Stimulated activated CD8-positive, alpha-beta memory T cell treated with anti-CD3 and anti-CD28 coated beads, Interleukin-15, amount 100 ng/mL, for 1 hour (primary cell): ENCODE measurements at places on chromosomes 4 and X.

DNA sequence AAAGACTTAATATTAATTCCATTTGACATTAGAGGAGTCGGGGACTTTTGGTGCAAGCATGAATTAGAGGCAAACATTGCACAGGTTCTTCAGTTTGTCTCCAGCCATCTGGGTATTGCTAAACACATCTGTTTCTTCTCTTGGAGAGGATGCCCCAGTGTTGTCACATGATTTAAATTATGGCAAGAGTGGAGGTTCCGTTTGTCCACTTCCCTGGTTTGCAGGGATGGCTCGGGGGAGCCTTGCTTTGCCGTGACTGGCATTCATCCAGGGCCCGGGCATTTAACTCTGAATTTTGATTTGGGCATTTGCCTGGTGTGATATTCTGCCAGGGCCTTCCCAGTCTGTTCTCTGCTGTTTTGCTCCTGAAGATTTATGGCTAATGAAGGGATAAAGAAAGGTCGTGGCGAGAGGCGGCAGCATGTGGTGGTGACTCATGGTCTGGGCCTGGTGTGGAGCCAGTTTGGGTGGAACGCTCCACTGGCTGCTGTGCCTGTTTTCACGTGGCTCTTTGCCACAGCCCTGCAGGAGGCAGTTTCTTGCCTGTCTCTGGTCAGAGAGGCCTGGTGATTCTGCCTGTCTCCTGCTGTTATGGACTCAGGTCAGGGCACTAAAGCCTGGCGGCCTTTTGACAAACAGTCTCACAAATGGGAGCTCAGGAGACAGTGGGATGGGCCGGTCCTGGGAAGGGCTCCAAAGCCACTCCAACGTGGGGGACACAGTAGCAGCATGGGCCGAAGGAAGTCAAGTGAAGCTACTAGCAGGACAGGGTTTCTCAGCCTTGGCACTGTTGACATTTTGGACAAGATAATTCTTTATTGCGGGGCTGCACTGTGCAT is 99.4 kb upstream of the PGRMC2 start:
- DNase-seq: no peak

- DNase-seq: no peak
These were observed 30.6 kb upstream of the NSUN7 start for GRCh38 chr4:40719008-40719623.

DNA sequence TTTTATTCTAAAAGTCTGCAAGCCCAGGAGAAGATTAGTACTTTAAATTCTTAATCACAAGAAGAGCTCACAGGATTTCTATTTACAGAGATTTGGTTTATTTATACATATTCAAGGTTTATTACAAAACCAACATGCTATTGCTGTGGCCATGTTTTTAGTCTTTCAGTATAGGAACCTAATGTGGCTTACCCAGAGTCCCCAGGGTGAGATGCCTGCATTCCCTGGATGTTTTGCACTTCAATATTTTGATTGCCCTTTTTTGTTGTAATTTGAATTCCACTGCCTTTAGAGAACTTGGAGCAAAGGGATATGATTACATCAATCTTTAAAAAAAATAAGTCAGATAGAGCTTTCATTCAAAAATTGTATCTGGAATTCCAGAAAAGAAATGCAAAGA is 146.0 kb upstream of the FRMPD4 start:
- no peak for DNase-seq

GRCh38 chrX:153750127-153750774 is 13.8 kb upstream of the PLXNB3 start:
- DNase-seq: no peak
